Suprapubic skin (tissue), 4 donors: ENCODE measurements at places on chromosomes 3 and 15. TPM values are rescaled to one million over a fixed set of nuclear protein-coding genes. Genes with fewer than 3 reads are reported as not detected.

DNA sequence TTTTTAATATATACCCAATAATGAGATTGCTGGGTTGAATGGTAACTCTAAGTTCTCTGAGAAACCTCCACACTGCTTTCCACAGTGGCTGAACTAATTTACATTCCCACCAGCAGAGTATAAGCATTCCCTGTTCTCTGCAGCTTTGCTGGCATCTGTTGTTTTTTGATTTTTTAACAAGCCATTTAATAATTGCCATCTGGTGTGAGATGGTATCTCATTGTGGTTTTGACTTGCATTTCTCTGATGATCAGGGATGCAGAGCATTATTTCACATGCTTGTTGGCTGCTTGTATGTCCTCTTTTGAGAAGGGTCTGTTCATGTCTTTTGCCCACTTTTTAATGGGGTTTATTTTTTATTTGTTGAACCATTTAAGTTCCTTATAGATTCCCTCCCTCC lies 75.0 kb upstream of the EPHB3 start:
- no peak overlapping the region for H3K4me3 ChIP-seq
- H3K36me3 ChIP-seq = no peaks in the 10 kb centered on the region
- H3K27ac ChIP-seq = no peak overlapping the region

AADACL2 gene
- total RNA-seq = 65.8 TPM

INKA1 gene
- 32.7 TPM for total RNA-seq

CGNL1 gene
- total RNA-seq = 11.2 TPM

ALDH1A2 gene
- total RNA-seq = 4.9 TPM
